Uterus (tissue), 4 donors: ENCODE measurements at places on chromosomes 4 and X. TPM values are rescaled to one million over a fixed set of nuclear protein-coding genes. Genes with fewer than 3 reads are reported as not detected.

DNA sequence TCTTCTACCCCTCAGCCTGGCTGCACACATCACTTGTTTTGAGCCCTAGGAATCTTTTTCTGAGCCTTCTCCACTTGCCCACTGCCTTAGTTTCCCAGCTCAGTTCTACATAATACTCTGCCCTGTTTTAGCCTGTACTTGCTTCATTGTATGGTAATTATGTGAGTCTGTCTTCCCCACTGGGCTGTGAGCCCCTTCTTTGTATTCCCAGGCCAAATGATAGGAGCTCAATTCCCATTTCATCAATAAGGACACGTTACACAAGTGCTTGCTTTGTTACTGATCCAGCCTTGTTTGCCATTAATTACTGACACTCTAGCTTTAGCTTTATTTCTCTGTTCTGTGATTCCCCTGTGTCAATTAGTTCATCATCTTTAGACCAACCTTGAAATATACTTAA lies 28.1 kb downstream of the KIT start:
- no peak for DNase-seq

DNA sequence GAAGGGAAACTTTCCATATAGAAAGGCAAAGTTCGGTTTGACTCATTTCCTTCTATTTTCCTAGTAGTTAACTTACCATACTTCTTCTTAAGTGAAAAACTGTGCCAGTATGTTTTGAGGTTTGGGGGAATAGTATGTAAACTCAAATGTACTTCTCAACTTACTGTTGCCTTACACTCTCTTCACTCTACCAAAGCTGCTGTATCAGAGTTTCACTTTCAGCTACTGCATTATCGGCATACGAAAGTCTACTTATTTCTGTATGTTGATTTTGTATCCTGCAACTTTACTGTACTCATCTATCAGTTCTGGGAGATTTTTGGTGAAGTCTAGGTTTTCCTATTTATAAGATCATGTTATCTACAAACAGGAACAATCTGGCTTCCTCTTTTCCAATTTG lies 932.7 kb downstream of the FAT4 start:
- DNase-seq, result no peak

DNA sequence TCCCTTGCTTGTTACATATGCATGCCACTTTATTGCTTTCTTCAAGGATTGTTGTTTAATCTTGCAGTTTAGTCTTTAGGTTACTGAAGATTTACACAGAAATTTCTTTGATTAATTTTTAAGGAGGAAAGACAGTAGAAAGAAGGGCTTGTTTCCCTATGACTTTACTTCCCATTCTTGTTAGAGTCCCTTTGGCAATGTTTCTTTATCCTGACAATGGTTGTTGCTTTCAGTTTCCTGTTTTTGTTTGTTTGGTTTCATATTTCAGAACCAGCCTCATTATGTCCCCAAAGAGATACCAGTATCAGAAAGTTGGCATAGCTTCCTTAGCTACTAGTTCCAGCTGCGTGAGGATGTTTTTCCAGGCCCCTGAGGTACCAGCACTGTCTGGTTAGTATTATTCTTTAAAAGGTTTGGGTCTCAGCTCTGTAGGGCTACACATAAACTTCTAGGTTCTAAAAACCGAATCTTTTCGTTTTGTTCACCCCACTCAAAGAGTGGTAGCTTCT lies 61.3 kb upstream of the UNC5C start:
- no peak for DNase-seq

DNA sequence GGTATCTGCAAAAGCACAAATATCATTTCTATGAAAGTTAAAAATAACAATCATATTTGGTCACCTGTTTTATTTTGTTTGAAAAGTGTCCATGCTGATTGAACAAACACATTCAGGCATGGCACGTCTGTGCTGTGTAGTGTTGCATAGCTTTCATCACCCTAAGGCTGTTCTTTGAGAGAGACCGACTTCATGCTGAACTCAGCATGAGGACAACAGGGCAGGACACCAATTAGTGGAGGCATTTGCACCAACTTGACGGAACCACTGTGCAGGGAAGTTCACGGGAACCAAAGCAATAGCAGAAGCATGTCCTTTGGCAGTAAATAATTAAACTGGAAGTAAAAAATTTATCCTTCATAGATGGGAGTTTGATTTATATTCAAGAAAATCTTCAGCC lies 158.4 kb upstream of the SLC7A11 start:
- DNase-seq, result no peak

DNA sequence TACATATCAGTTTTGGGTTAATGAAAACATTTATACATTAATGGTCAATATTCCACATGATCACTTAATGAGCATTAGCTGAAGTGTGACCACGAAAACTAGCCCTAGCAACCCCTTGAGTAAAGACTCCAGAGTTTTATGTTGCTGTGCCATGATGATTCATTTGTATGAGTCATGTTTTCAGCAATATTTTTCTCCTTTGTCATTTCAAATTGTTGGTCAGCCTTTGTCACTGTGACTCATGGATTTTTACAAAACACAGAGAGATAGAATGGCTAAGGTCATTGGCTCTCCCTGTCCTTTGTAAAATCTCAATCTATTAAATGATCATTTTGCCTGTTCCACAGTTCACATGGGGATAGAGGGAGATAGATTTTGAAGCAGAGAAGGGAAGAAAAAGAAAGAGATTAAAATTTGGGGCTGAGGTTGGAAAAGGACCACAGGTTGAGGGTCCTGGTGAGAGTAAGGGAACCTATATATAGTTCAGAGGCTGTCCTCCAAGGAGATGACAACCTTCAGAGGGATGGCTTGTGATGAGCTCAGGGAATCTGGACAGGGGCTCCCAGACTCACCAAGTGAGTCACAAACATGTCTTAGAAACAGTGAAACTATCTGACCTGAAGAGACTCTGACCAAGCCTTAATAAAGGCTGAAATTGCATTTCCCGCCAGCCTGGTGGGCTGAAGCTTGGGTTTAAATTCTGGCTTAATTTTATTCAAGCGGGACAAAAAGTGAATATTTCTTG lies 25.6 kb downstream of the NR0B1 start:
- DNase-seq, result no peak

GRCh38 chr4:79046016-79046592 lies 106.9 kb upstream of the PAQR3 start:
- DNase-seq, result no peak

- DNase-seq, result no peak
Measured at GRCh38 chr4:3071811-3072210, 2.5 kb downstream of the HTT-AS start.

DNA sequence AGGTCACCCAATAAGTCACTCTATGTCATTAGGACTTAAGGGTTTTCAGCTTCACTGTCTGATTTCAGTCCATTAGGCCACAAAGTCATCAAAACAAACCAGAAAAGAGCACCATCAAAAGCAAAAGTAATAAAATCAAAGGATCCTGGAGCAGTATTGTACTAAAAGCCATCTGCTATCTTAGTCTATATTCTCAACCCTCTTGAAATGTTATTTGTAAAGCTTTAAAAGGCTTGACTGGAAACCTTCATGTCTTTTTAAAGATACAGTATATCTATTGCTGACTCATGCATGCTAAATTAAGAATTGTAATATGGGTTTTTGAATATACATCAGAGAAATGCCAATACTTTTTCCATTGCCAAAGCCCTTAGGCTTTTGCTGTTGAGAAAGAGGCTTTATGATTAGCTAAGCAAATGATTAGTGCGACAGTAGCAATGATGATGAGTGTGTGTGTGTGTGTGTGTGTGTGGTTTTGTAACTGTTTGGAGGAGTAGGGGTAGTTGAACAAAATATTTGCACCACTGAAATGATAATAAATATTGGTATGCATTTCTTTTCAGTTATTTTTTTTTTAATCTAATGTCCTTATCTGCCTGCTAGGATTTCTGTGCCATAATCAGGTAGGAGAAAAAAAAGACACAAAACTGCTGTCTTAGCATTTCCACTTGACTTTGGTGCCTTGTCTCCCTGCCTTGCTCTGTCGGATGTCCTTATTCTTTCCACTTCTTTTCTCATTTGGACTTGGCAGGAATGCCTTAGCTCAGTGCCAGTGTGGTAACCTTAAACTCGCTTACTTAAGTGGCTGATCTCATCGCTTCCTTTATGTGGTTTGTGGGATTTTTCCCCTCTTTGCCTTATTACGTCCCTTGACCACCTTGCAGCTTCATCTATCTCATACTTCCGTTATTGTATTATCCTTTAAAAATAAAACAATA lies 119.7 kb downstream of the PCDH7 start:
- no peak for DNase-seq

GRCh38 chr4:7676398-7676922 lies 241.7 kb upstream of the PSAPL1 start:
- no peak for DNase-seq

DNA sequence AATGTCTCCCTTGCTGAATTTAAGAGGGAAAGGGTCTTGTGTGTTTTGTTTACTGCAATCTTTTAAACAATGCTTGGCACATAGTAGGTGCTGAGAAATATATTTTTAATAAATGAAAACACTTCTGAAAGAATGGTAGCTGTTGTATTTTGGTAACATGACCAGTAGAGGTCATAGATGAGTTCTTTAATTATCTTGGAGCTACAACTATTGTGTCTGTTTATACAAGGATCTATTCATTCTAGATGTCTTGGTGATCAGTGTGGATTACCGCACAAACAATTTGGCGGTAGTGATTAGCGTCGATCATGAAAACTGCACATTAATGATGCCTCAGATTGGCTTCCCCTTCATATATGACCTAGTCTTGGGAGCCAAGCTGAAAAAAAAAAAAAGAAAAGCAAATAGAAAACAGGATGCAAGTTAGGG lies 21.4 kb upstream of the SCRG1 start:
- DNase-seq, result no peak

GRCh38 chrX:108590496-108590895 lies 145.9 kb downstream of the IRS4 start:
- DNase-seq, result no peak

- no peak for DNase-seq
Measured at GRCh38 chr4:87151730-87152129, 68.7 kb downstream of the KLHL8 start.

DNA sequence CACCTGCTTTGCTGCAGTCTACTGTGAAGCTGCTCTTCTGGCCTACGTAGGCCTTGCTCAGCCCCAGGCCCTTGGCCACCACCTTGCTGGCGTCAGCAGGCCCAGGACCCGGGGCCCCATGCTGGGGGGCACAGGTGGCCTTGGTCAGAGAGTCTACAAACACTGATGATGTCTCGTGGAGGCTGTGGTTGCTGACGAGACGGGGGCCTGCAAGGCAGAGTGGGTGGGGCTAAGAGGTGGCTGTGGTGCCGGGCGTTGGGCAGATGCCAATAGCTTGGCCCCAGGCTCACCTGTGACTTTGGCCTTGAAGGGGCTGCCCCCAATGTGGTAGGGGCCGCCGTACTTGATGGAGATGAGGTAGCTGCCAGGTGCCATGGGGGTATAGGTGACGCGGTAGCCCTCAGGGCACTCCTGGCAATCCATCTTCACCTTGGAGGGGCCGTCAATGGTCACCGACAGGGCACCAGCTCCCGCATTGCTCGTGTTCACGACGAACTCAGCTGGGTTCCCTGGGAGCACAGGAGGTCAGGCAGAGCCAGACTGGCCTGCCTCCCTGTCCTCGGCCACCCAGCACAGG lies 25.0 kb downstream of the FLNA start:
- peak; percentile 34 for DNase-seq

DNA sequence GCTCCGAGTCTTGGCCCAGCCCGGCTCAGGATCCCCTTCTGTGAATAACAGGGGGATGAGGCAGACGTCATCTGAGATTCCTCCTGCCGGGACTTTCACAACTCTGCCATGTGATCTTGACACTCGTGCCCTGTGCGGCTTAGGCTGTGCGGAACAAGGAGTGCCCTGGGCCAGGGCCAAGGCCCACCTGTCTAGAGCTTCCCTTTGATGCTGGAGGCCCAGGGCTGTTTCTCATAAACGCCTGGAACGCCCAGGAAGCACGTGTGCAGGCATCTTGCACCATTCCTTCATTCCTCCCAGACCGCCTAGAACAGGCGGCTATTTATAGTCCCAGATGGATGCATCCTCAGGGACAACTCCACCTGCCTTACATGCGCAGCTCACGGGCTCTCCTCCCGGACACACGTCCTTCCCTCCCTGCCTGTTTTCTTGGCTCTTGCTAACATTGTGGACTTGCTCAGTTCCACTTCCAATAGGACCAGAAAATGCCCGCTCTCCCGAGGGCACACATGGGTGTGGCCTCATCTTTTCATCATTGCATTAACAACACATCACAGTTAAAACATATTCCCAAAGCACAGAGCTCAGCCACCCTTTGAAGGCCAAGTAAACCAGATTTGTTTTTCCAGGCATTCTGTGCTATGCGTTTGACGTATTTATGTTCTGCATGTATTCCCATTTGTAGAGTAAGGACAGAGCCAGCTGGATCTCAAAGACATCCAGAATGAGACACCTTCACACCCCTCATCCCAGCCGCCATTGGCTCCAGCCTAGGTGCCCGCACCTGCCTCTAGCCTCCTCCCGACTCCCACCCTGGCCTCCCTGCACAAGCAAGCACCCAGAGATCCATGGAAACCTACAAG lies 57.2 kb downstream of the ABLIM2 start:
- DNase-seq, result peak; percentile 67

DNA sequence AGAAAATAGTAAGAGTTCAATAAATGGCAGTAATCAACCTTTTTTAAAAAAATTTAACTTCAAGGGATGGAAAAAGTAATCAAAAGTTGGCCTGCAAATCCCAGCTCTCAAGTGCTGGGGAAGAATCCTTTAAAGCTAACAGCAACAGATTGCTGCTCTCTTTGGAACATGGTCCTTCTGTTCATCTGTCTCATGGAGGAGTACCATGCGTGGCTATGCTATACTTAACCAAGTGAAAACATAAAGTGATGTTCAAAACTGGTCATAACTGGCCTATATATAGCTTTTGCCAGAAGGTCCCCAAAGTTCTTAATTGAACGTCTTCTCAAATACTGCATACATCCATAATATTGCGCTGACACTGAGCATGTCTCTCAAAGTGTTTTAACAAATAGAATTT lies 154.4 kb downstream of the GABRB1 start:
- no peak for DNase-seq

DNA sequence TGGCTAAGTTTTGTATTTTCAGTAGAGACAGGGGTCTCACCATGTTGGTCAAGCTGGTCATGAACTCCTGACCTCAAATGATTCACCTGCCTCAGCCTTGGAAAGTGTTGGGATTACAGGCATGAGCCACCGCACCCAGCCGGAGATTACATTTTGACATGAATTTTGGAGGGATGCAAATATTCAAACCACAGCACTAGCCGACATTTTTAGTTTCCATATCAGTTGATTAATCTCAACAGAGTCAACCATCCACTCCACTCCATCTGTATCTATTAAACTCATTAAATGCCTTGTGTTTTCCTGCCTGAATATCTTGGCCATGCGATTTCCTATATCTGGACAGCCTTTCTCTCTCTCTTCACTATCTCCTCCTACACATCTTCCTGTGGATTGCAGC lies 64.1 kb upstream of the PDGFRA start:
- DNase-seq, result no peak

SPANXN2 gene
- total RNA-seq, result not detected

NUDT9 gene
- 23.1 TPM for total RNA-seq

NUDT11 gene
- 4.7 TPM for total RNA-seq

FDCSP gene
- total RNA-seq, result not detected

ZNF630 gene
- total RNA-seq, result 3.8 TPM

INTU gene
- total RNA-seq, result 5.3 TPM

LANCL3 gene
- total RNA-seq, result 0.83 TPM

ZAR1 gene
- not detected for total RNA-seq

HS6ST2 gene
- total RNA-seq, result 9.7 TPM

SSX7 gene
- total RNA-seq, result not detected

CAPN6 gene
- 0.26 TPM for total RNA-seq
